Breast epithelium (tissue), 4 donors: ENCODE measurements at places on chromosomes 12 and 14. TPM values are rescaled to one million over a fixed set of nuclear protein-coding genes. Genes with fewer than 3 reads are reported as not detected.

Gene ADAMTS20
- not detected for total RNA-seq

Gene CACNB3
- 17.0 TPM for total RNA-seq

Gene TAS2R42
- total RNA-seq, result not detected

Gene SLC10A1
- total RNA-seq, result not detected

Gene HOXC13
- total RNA-seq, result 0.98 TPM

Gene RCOR1
- 20.3 TPM for total RNA-seq

Gene ACRBP
- total RNA-seq, result 0.59 TPM

Gene RAB5B
- 74.9 TPM for total RNA-seq

Gene TRHDE
- total RNA-seq, result 0.98 TPM

Gene FAM90A1
- not detected for total RNA-seq

Gene RD3L
- total RNA-seq, result not detected

Gene SRGAP1
- 29.3 TPM for total RNA-seq

Gene FKBP3
- total RNA-seq, result 25.8 TPM

Gene NID2
- total RNA-seq, result 10.9 TPM

Gene HRK
- total RNA-seq, result 0.15 TPM

Gene GALNT16
- 6.3 TPM for total RNA-seq

Gene PLXNC1
- 21.4 TPM for total RNA-seq

Gene PA2G4
- total RNA-seq, result 94.4 TPM

Gene RND1
- 1.1 TPM for total RNA-seq

Gene AMHR2
- not detected for total RNA-seq

Gene HSPB8
- 32.8 TPM for total RNA-seq

Gene KRT80
- total RNA-seq, result 2.9 TPM

Gene GYS2
- total RNA-seq, result 11.4 TPM
